Amygdala (tissue), 56 donors: ENCODE measurements at places on chromosomes 4 and X.

DNA sequence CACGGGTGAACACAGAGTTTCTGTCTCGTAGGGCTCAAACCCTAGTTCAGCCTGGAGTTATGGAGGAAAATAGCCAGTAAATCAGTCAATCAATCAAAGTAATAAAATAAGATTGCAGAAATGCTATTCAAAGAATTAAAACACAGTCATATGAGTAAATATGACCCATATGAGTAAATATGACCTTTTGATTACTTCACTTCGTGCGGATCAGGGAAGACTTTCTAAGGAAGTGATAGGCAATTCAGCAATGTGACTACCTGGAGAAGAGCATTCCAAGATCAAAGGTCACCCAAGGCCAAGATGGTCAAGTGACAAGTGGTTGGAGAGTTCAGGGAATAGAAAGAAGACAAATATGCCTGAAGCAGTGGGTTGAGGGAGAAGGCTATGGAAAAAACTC is 722.6 kb downstream of the ADGRL3 start:
- DNase-seq, result no peak

DNA sequence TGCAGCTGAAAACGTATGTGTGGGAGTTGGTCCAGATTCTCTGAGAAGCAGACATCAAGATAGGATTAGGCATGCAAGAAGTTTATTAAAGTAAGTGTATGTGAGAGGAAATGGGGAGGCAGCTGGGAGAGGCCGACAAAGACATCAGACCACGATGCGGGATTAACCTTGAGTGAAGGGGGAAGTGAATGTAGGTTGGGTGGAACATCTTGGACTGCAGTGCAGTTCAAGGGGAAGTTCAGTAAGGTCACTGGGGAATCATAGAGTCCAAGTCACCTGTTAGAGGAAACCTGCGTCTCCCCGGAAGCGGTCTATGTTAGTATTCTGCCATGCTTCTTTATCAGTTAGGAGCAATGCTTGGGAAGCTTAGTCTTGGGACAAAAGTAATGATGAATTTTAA is 22.0 kb downstream of the CXCL8 start:
- no peak for DNase-seq

DNA sequence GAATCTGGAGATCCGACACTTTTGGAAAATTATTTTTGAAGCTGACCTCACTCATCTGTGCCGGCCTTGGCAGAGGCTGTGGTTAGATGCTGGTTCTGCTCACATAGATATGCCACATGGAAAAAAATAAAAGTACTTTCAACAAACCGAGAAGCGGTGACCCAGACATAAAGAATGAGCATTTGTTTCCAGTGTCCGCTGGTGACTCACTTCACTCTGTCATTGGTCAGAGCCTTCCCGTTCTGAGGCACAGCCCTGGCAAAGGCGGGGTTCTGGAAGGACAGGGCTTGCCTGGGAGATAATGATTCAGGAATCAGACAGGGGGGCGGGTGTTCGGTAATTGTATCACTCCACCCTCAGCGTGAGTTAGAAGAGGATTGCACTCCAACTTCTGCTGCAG is 172.4 kb upstream of the MXRA5 start:
- no peak for DNase-seq

DNA sequence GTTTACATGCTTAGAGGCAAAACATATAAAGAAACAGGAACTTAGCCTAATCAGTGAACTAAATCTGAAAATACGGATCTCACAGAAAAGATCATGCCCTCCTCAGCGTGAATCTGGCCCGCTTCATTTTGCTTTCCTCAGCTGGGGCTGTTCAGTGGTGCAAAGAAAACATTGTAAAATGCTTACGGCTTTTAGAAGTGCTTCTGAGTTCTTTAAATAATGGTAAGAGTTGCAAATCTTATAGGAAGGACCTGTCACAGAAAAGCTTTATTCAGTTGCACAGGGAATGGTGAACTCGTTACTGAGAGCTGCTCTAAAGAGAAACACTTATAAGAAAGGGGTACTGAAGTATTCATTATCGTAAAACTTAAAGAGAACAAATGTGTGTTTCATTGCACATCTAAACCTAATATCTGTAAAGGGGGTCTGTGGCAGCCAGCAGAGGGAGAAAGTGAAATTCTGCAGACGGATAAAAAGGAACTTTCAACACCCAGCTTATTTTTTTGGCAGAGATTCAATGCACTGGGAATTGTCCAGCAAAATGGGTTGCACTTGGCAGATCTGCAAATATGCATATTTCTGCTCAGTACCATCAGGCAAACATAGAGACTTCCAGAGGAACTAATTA is 139.2 kb upstream of the ANK2 start:
- DNase-seq, result no peak

DNA sequence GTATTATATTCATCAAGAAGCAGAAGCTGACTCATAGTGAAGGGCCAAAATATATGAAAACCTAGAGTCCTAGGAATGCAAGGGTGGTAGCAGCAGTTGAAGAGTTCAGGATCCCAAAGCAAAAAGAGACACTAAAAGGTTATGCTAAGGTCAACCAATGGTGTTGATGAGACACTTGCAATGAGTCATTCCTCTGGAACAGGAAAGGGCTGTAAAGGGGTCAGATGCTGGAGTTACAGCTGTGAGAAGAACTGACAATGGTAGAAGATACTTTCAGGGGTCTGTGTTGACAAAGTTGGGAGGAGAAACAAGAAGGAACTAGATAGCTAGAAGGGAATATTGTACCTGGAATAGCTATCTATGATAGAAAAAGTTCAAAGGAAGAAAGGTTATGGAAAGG is 47.5 kb downstream of the ZGRF1 start:
- no peak for DNase-seq

GRCh38 chrX:39855748-39856129 is 242.0 kb downstream of the BCOR start:
- no peak for DNase-seq
